ENCODE measurements at places on chromosomes 2 and 18.
A peak's percentile ranks its signal among the peaks of the same experiment; 100 is the strongest.

DNA sequence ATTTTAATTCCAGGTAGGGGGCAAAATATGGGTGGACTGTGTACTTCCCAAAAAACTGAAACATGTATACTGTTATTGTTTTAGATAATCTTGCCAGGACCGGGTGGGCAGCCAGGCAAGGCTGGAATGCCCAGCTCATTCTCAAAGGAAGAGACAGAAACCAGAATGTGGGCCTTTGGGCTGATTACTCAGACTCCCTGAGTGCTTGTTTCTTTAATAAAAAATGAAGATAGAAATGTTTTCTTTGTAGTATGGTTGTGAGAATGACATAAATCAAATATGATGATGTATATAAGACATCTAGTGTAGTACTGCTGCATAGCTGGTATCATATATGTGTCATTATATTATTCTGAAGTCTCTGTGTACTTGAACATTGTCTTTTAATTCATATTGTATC lies 231.6 kb upstream of the NT5C1B start:
- H3K4me3 ChIP-seq: no peak overlapping the region
- H3K36me3 ChIP-seq: no peaks in the 10 kb centered on the region
- H3K27ac ChIP-seq: no peak overlapping the region
- no peaks in the 10 kb centered on the region for H3K27me3 ChIP-seq
- no peaks in the 10 kb centered on the region for H3K4me1 ChIP-seq

DNA sequence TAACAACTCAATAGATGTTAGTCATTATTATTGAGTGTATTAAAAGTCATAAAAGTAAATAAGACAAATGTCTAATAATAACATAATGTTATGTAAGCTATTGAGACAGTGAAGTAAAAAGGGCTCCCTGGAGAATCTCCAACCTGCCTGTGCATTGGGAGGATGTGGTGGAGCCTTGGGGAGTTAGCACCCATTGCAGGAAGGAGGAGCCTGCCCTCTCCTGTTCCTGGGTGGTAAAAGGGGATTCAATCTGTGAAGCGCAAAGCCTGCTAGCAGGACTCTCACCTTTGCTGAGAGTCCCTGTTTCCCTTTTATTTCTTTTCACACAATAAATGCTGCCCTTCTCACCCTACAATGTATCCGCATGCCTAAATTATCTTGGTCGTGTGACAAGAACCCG lies 206.1 kb downstream of the RAB3GAP1 start:
- no peak overlapping the region for H3K4me3 ChIP-seq
- DNase-seq: no peak
- H3K4me1 ChIP-seq: peaks cover 8% of the 10 kb centered on the region
- no peak overlapping the region for H3K27ac ChIP-seq
- no peaks in the 10 kb centered on the region for H3K36me3 ChIP-seq

DNA sequence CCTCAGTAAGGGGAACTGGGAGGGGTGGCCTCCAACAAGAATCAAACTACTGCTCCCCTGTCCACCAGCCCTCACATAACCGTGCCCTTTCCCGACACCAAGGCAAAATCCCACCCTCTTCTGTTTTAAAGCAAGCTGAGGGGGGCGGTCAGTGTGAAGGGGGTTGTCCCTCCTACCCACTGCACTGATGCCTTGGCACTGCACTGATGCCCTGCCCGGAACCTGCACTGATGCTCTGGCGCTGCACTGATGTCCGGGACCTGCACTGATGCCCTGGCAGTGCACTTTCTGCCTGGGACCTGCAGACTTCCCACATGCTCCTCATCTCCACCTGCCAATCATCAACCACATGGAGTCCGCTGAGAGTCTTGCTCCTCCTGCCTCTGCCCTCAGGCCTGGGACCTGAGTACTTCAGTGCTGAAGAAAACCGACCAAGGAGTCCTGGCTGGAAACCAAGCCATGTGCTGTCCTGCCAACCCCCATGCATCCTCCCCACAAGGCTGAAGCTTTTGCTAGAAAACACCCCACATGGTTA lies 179.5 kb downstream of the SMAD2 start:
- H3K27ac ChIP-seq: no peak overlapping the region
- DNase-seq: no peak
- no peaks in the 10 kb centered on the region for H3K27me3 ChIP-seq
- H3K4me1 ChIP-seq: no peaks in the 10 kb centered on the region

DNA sequence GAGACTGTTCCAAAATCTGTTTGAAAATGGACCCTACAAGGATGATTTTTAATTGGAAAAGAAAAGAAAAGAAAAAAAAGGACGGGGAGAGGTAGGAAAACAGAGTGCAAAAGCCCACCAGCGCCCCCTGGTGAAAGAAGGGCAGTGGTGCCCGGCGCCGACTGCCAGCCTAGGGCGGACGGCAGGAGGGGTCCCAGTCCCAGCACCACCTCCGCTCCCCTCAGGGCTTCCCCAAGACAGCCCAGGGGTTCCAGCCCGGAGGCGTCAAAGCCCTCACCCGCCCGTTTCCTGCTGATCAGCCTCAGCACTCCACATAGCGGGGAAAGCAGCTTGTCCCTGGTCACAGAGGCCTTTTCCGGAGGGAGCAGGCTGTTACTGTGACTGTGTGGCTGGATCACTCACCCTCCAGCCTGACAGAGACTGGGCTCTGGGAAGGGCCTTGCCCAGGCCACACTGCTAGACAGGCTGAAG lies 213.9 kb downstream of the TFCP2L1 start:
- H3K4me3 ChIP-seq: no peak overlapping the region
- peaks cover 12% of the 10 kb centered on the region for H3K27me3 ChIP-seq
- H3K36me3 ChIP-seq: no peaks in the 10 kb centered on the region

GRCh38 chr18:80132180-80132812 lies 23.2 kb downstream of the ADNP2 start:
- no peak for DNase-seq
- H3K36me3 ChIP-seq: peaks cover 9% of the 10 kb centered on the region
- H3K27me3 ChIP-seq: no peaks in the 10 kb centered on the region
- no peak overlapping the region for H3K4me3 ChIP-seq

GRCh38 chr2:143802871-143803650 lies 673.8 kb downstream of the ARHGAP15 start:
- DNase-seq: no peak
- peak overlapping the region; percentile 80 for H3K27ac ChIP-seq
- no peaks in the 10 kb centered on the region for H3K36me3 ChIP-seq
- H3K4me1 ChIP-seq: peaks cover 19% of the 10 kb centered on the region
- H3K27me3 ChIP-seq: no peaks in the 10 kb centered on the region

DNA sequence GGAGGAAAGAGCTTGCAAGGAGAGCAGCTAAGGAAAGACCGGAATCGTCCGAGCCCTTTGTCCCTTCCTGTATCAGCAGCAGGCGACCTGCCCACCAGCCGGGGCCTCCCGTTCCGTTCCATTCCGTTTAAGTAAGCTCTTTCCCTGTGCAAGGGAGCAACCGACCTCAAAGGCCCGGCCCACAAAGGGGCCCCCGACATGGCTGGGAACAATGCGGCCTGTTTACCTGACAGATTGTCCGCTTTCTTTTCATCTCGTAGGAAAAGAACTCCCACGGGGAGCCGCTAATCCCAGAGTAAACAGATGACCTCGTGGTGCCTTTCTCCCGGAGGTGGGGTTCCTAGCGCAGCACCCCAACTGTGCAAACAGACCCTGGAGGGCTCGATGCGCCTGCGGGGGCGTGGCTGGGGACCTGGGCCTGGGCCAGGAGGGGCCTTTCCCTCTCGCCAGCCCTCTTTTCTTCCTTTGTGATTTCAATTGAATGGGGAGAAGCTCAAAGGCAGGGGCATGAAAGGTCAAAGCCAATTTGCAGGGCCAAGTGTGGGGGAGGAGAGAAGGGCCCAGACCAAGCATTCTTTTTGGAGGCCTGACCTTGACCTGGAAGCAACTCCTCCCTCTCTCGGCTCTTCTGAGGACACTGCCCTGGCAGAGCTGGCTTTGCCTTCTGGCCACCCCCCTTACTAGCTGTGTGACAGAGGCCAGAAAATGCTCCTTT lies 120.2 kb downstream of the INHBB start:
- H3K27me3 ChIP-seq: no peaks in the 10 kb centered on the region
- no peaks in the 10 kb centered on the region for H3K36me3 ChIP-seq
- H3K4me3 ChIP-seq: no peak overlapping the region
- no peak for DNase-seq

GRCh38 chr2:169365029-169365480 lies 2.7 kb upstream of the LRP2 start:
- H3K4me1 ChIP-seq: peaks cover 9% of the 10 kb centered on the region
- peak overlapping the region; percentile 44 for H3K4me3 ChIP-seq
- peaks cover 37% of the 10 kb centered on the region for H3K27me3 ChIP-seq
- no peaks in the 10 kb centered on the region for H3K36me3 ChIP-seq
- no peak overlapping the region for H3K27ac ChIP-seq

- H3K27ac ChIP-seq: no peak overlapping the region
- H3K27me3 ChIP-seq: no peaks in the 10 kb centered on the region
Observed at GRCh38 chr2:158388159-158388558, 68.4 kb downstream of the CCDC148 start.

- no peaks in the 10 kb centered on the region for H3K27me3 ChIP-seq
- no peak for DNase-seq
- H3K36me3 ChIP-seq: no peaks in the 10 kb centered on the region
- H3K27ac ChIP-seq: no peak overlapping the region
Observed at GRCh38 chr2:81545626-81546025, 1241.1 kb upstream of the LRRTM1 start.

GRCh38 chr2:181542170-181542569 lies 85.0 kb downstream of the ITGA4 start:
- no peaks in the 10 kb centered on the region for H3K36me3 ChIP-seq
- no peaks in the 10 kb centered on the region for H3K27me3 ChIP-seq
- H3K4me1 ChIP-seq: no peaks in the 10 kb centered on the region
- DNase-seq: no peak

- H3K36me3 ChIP-seq: no peaks in the 10 kb centered on the region
- no peaks in the 10 kb centered on the region for H3K4me1 ChIP-seq
- no peak overlapping the region for H3K27ac ChIP-seq
- no peak overlapping the region for H3K4me3 ChIP-seq
Observed at GRCh38 chr2:11100130-11100529, 55.1 kb upstream of the SLC66A3 start.

DNA sequence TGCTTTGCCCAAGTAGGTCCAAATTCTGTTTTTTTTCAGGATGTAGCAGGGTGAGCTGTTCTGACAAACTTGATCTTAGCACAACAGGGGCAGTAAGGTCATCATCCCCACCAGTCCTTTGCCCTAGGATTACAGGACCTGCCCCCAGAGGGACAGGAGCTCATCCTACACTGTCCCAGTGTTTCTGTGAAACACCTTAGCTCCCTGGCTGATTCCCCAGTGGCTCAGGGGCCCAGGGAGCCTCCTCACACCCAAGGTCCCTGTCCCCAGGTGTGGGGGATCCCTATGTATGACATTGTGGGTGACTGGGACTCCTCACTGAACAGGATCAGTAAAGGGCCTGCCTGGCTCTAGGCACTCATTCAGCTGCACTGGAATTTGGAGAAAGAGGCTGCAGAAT lies 191.2 kb downstream of the ANKRD30B start:
- H3K4me1 ChIP-seq: no peaks in the 10 kb centered on the region
- no peaks in the 10 kb centered on the region for H3K36me3 ChIP-seq
- H3K27ac ChIP-seq: no peak overlapping the region
- H3K27me3 ChIP-seq: no peaks in the 10 kb centered on the region
- no peak for DNase-seq
- no peak overlapping the region for H3K4me3 ChIP-seq

DNA sequence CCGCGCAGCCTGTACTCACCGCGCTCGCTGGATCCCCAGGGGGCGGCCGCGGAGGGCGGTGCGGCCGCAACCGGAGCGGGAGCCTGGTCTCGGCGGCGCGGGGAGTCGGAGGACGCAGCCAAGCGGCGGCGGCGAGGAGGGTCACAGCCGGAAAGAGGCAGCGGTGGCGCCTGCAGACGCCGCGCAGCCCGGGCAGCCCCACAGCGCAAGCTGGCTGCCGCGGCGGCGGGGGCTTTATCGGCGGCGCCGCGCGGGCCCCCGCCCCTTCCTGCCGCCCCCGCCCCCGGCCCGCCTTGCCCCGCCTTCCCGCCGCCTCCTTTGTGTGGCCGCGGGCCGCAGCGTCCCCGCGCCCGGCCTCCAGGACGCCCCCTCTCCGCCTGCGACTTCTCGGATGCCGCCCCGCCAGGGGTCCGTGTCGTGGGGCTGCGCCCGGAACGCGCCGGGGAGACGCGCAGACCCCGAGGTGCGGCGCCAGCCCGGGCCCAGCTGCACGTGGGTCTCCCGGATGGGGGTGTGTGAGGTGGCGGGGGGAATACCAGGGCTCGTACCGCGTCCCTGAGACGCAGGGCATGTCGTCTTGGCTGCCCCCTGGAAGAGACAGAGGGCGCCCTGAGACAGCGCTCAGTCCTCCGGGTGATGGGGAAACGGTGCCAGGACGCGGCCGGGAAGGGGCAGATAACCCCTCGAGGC lies at the start of gene SERPINE2:
TSS of gene SERPINE2 (minus strand) at position 207 of the 690 bp plus-strand sequence. CDS start 37,386 bp downstream, outside the sequence.
- DNase-seq: peak; percentile 56
- H3K27ac ChIP-seq: no peak within 1 kb of the TSS
- H3K36me3 ChIP-seq: no peaks in the 10 kb centered on the region
- H3K4me1 ChIP-seq: peaks cover 8% of the 10 kb centered on the region
